CD4-positive, alpha-beta T cell treated with Interleukin-17A for 4 hours (primary cell): ENCODE measurements at places on chromosomes 2 and 18.
A peak's percentile ranks its signal among the peaks of the same experiment; 100 is the strongest.

DNA sequence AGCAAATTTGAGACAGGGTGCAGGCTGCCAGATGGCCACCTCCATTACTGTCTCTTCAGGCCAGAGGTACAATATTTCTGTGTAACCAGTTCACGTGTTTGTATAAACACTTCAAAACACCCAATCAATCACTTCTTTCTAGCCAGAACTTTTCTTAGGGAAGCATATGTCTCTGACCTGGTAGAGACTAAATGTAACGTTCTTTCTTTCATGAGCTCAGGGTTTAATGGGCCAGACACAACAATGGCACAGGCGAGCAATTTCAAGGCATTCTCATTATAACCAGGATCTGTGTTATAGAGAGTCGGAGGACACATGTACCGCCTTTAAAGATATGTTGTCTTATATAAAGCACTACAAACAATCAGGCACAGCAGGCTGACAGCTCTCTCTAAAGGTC, 1846.4 kb upstream of the PIK3C3 start:
- no peak for DNase-seq

GRCh38 chr2:181698223-181698622, 17.9 kb upstream of the NEUROD1 start:
- DNase-seq = no peak

GRCh38 chr2:140770645-140771044, 1360.2 kb downstream of the LRP1B start:
- DNase-seq = no peak

GRCh38 chr2:16050908-16051489, 110.6 kb downstream of the MYCN start:
- DNase-seq = no peak

DNA sequence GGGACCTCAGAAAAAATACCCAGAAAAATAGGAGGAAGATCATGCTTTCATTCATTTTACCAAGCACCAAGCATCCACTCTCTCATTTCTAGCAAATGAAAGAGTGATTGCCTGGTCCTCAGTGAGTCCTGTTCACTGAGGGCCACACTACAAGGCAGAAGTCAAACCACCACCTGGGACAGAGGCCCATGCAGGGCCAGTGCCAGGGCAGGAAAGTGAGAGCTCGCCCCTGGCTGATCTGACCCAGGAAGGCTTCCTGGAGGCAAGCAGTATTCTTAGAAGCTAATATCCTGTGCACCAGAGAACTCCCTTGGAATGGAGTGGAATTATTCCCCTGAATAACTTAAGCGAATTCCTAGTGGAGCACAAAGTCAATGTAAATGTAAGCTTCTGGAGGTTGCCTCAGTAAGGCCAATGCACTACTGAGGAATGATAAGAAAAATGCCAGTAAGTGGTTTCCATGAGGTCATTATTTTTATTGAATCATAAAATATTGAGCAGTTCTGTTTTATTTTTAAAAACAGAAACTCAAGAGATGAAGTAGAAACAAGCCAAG, 191.6 kb upstream of the ID2 start:
- no peak for DNase-seq

DNA sequence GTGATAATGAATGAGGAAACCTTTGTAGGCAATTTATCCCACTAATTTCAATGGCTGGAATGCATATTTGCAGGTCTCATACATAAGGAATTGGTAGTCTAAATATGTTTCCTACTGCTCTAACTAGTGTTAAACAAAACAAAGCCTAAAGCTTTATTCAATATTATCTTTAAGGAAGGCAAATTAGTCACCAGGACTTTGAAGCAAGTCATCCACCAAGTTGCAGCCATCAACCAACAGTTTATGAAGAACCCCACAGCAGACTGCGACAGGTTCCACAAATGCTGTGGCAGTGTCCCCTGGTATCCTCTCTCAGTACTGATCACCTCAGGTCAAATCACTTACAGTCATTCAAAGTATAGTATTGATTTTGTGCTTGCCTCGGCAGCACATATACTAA, 181.5 kb upstream of the ZFP36L2 start:
- DNase-seq = no peak

- DNase-seq = no peak
Measured at GRCh38 chr2:12484536-12485115, 232.1 kb upstream of the TRIB2 start.

DNA sequence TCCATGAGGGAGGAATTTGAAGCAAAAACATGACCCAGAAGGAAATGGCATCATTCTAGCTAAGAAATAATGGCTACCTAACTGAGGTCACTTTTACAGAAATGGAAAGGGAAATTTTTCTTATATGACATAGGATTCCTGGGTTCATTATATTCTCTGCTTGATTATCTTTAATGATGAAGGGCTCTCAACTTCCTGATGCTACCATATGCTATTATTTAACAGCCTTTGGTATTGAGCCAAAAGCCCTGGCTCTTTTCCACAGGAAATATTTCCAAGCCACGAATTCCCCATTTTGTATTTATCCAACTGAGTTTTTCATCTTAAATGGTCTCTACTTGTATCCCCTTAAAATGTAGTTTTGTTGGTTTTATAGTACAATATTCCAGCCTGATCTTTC, 63.2 kb upstream of the NPAS2 start:
- DNase-seq = no peak

- no peak for DNase-seq
Measured at GRCh38 chr2:46146866-46147502, 150.2 kb upstream of the EPAS1 start.

- no peak for DNase-seq
Measured at GRCh38 chr2:160345071-160345764, 145.1 kb upstream of the ITGB6 start.

DNA sequence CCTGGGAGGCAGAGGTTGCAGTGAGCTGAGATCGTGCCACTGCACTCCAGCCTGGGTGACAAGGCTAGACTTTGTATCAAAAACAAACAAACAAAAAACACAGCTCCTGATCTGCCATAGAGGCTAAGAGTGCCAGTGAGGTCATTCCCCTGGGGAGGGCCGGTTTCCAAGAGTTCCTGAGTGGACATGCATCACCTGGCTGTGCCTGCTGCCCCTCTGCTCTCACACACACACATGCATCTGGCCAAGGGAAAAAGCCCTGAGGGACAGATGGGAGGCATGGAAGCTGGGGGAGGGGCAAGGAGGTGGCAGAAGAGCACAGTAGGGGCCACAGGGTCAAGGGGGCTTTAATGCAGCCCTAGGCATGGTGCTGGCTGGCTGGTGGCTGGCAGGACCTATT, 60.4 kb downstream of the ZBTB7C start:
- DNase-seq = no peak

- peak; percentile 53 for DNase-seq
Measured at GRCh38 chr18:77208964-77209363, 40.7 kb upstream of the GALR1 start.

DNA sequence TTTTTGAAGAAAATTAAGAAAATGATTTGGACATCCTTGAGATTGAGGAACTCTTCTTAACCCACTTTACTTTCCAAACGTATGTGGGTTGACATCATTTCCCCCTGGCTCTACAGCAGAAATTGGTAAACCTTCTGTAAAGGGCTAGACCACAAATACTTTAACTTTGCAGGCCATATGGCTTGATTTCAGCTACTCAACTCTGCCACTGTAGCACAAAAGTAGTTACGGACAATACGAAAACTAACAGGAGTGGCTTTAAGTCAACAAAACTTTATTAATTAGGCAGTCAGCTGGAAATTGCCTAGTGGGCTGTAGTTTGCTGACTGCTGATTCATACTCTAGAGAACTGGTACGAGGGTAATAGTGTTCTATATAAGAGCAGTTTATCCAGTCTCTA, 83.2 kb upstream of the DTNB start:
- no peak for DNase-seq

DNA sequence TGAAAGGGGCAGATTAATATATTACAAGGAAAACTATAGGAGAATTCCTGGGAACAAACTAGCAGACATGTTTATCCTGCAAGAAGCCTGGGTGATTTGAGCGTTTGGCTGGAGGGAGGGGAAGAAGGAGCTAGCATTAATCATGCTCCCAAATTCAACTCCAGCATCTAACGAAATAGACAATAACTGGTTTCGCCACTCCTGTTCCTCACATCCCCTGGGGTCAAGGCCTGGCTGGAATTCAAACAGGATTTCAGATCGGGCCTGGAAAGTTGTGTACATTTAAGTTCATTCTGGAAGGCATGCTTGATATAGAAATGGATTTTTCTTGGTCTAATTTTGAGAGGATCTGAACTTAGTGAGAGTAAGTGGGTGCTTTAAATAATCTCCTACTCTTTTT, 126.1 kb upstream of the CTAGE1 start:
- no peak for DNase-seq

DNA sequence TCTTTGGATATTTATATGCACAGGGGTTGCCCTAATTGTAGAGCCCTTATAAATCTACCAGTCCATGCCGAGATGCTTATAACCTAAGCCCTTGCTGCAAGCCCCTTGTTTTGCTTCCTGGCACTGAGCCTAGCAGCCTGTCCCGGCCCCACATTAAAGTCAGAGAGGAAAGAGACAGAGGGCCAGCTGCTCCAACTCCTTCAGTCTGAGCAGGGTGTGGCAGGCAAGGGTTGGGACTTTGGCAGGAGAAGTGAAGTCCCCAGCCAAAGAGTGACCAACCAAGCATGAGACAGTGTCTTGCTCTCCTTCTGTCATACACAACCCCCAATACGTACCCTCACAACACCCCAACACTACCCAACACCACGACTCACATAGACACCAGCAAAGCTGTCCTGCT, 54.7 kb upstream of the FZD7 start:
- no peak for DNase-seq

- peak; percentile 52 for DNase-seq
Measured at GRCh38 chr2:45652090-45653031, 886 bp downstream of the PRKCE start.

GRCh38 chr2:109699646-109700045, 85.5 kb downstream of the SOWAHC start:
- no peak for DNase-seq

GRCh38 chr2:30336084-30336483, 104.8 kb downstream of the LBH start:
- DNase-seq = peak; percentile 24

- DNase-seq = peak; percentile 67
Measured at GRCh38 chr2:126761981-126762878, 106.3 kb downstream of the GYPC start.

DNA sequence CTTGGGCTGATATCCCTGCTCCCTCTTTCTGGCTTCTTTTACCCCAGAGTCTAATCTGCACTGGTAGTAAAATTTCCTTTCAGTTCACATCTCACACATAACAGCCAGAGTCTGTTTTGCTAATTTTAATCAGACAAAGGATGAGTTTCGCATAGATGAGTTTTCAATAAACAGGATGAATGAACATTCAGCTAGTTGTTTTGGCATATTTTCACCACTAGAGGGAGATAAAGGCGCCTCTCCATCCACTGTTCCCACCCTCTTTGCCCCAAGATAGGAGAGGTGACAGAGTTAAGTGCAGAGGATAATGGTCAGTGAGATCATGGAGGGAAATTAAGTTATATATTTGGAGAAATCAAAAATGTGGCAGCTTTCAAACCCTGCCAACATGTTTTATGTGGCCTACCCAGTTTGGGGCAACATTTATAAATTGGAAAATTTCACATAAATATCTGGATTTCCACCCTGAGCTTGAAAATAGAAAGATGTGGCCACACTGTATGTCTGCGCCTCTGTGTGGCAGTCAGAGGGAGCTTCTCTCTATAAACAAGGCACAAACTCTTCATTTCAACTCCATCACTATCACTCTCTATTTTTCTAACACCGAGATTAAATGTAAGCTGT, 48.5 kb upstream of the DTNA start:
- DNase-seq = no peak

GRCh38 chr2:1714291-1715064, 29.8 kb downstream of the PXDN start:
- no peak for DNase-seq
